Activated T-cell treated with anti-CD3 and anti-CD28 coated beads, Interleukin-2, amount 50 U/mL, for 24 hours (primary cell): ENCODE measurements at places on chromosomes 3 and 15.

GRCh38 chr3:33023176-33024136 is 72.0 kb downstream of the CCR4 start:
- no peak for DNase-seq
- H3K27ac ChIP-seq = peak overlapping the region; percentile 95
- peaks cover 59% of the 10 kb centered on the region for H3K4me1 ChIP-seq
- H3K4me3 ChIP-seq = peak overlapping the region; percentile 43
- no peaks in the 10 kb centered on the region for H3K27me3 ChIP-seq

- H3K27me3 ChIP-seq = no peaks in the 10 kb centered on the region
- no peak for DNase-seq
- H3K36me3 ChIP-seq = peaks cover 8% of the 10 kb centered on the region
- H3K4me1 ChIP-seq = no peaks in the 10 kb centered on the region
- no peak overlapping the region for H3K27ac ChIP-seq
- no peak overlapping the region for H3K4me3 ChIP-seq
These were observed 44.9 kb downstream of the ABHD5 start for GRCh38 chr3:43735618-43736017.

GRCh38 chr3:171058873-171059603 is 32.5 kb upstream of the SLC2A2 start:
- H3K27me3 ChIP-seq = no peaks in the 10 kb centered on the region
- H3K36me3 ChIP-seq = peaks cover 21% of the 10 kb centered on the region
- DNase-seq = no peak
- no peak overlapping the region for H3K4me3 ChIP-seq
- no peak overlapping the region for H3K27ac ChIP-seq

- no peak overlapping the region for H3K27ac ChIP-seq
- no peak for DNase-seq
- H3K36me3 ChIP-seq = peaks cover 80% of the 10 kb centered on the region
These were observed 85.9 kb upstream of the CSPG5 start for GRCh38 chr3:47664519-47664918.

DNA sequence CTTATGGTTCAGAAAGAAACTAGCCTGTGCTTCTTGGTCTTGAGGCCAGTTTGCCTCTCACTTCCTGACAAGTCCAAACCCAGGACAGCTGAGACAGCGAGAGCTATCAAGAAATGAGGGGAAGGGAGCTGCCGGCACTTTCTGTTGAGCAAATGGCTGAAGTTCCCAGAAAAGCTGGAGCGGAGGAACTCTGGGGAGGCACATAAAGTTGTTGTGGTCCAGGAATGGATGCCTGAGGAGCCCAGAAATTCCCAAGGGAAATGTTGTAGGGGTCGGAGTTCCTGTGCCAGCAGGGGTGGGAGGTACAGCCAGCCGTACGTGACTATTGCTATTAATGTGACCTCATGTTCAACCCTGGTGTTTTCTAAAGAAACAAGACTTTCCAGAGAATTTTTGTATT is 98.8 kb upstream of the TNFAIP8L3 start:
- no peak for DNase-seq
- H3K4me3 ChIP-seq = no peak overlapping the region
- H3K27me3 ChIP-seq = peaks cover 35% of the 10 kb centered on the region
- no peak overlapping the region for H3K27ac ChIP-seq
- H3K4me1 ChIP-seq = peaks cover 3% of the 10 kb centered on the region
- no peaks in the 10 kb centered on the region for H3K36me3 ChIP-seq

DNA sequence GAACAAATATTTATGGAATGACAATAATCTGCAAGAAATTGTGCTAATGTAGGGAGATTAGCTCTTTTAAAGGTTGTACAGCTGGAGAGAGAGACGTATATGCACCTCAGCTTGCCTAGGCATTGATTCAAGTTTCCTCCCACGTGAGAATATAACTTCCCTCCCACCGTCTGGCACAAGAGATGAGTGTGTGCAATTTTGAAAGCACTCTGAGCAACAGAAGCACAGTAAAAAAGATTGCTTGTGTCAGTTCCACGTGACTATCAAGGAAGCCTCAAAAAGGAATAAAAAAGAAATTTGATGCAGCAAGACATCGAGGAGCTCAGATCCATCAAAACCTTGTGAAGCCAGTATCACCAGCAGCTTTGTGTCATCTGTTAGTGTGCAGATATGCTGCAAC is 435.3 kb downstream of the TUSC7 start:
- no peaks in the 10 kb centered on the region for H3K4me1 ChIP-seq
- no peak overlapping the region for H3K4me3 ChIP-seq
- no peak overlapping the region for H3K27ac ChIP-seq

- no peaks in the 10 kb centered on the region for H3K27me3 ChIP-seq
- H3K4me1 ChIP-seq = peaks cover 2% of the 10 kb centered on the region
- no peak overlapping the region for H3K27ac ChIP-seq
- no peak overlapping the region for H3K4me3 ChIP-seq
- DNase-seq = no peak
- H3K36me3 ChIP-seq = peaks cover 3% of the 10 kb centered on the region
These were observed 387.6 kb upstream of the CBLB start for GRCh38 chr3:106256249-106256957.

DNA sequence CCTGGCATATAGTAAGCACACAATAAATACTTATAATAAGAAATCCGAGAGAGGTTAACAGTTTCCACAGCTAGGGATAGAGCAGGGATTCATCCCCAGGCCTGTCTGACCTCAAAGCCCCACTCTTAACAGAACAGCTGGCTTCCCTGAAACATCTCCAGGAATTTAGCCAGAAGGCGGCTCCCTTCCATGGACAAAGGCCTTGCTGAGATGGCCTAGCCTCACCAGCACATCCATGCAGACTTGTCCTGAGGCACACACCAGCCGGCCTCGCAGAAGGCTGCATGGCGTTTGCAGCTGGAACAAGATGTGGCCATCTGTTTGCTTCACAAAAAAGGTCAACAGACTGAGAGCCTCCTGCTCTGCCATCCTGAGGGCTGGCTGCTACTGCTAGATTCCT is 245.4 kb downstream of the SLCO3A1 start:
- no peak for DNase-seq
- no peak overlapping the region for H3K27ac ChIP-seq
- no peaks in the 10 kb centered on the region for H3K36me3 ChIP-seq
- H3K4me1 ChIP-seq = peaks cover 47% of the 10 kb centered on the region

- peaks cover 31% of the 10 kb centered on the region for H3K27me3 ChIP-seq
- no peak overlapping the region for H3K4me3 ChIP-seq
- no peak for DNase-seq
- H3K4me1 ChIP-seq = no peaks in the 10 kb centered on the region
These were observed 54.3 kb downstream of the SLC30A4 start for GRCh38 chr15:45468294-45468693.

DNA sequence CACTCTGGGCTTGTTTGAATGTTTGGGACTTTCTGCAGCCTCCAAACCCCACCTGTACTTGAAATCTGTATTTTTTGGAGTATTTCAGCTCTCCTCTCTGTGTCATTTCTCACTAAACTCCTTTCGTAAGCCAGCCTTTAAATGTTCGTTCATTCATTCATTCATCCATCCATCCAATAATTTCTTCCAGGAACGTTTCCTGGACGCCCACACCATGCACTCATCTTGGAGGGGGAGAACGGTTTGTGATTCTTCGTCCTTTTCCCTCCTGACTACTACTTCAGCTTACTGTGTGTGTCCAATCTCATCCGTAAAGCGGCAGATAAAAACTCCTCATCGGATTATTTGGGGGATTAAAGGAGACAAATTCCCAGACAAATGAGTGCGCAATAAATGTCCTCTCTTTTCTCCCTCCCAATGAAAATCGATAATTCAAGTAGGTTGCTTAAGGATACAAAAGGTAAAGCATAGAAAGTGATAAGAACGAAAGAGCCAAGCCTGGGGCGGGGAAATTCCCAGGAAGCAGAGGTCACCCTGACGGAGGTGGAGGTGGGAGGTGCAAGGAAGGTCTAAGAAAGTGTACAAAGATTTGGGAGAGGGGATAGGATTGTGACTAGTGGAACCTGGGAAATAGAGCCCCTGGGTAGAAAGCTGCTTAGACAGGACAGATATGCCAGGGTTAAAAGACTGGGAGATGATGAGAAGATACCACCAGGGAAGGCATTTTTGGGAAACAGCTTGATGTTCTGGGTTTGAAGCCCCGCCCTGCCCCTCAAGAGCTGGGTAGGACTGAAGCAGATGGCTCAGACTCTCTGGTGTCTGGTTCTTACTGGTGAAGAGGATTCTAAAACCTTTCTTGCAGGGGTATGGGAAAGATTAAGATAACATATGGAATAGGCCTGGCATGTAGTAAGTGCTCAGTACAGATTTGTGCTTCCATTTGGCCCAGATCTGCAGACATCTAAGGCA is 896 bp upstream of the KLHL25 start:
- H3K27ac ChIP-seq = peak overlapping the region; percentile 68
- H3K36me3 ChIP-seq = peaks cover 3% of the 10 kb centered on the region
- peaks cover 32% of the 10 kb centered on the region for H3K4me1 ChIP-seq
- H3K27me3 ChIP-seq = no peaks in the 10 kb centered on the region

- H3K4me1 ChIP-seq = peaks cover 9% of the 10 kb centered on the region
- H3K4me3 ChIP-seq = no peak overlapping the region
- H3K27me3 ChIP-seq = peaks cover 6% of the 10 kb centered on the region
- no peak for DNase-seq
These were observed 291.5 kb upstream of the ARHGEF26 start for GRCh38 chr3:153829606-153830170.

DNA sequence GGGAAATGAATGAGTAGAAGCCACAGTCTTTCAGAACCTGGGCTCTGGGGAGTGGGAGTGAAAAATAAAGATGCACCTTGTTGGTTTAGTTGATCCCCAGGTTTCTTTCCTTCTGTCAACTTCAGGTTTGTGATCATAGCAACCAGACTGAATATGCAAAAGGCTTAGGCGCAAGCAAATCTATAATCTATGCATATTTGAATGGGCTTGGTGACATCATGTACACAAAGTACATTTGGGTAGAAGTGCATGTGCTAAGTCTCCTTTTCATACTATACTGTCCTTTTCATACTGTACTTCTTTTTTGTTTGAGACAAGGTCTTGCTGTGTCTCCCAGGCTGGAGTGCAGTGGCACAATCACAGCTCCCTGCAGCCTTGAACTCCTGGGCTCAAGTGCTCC is 132.4 kb upstream of the C2CD4B start:
- no peak overlapping the region for H3K4me3 ChIP-seq
- peaks cover 42% of the 10 kb centered on the region for H3K27me3 ChIP-seq
- H3K27ac ChIP-seq = no peak overlapping the region
- H3K4me1 ChIP-seq = no peaks in the 10 kb centered on the region

DNA sequence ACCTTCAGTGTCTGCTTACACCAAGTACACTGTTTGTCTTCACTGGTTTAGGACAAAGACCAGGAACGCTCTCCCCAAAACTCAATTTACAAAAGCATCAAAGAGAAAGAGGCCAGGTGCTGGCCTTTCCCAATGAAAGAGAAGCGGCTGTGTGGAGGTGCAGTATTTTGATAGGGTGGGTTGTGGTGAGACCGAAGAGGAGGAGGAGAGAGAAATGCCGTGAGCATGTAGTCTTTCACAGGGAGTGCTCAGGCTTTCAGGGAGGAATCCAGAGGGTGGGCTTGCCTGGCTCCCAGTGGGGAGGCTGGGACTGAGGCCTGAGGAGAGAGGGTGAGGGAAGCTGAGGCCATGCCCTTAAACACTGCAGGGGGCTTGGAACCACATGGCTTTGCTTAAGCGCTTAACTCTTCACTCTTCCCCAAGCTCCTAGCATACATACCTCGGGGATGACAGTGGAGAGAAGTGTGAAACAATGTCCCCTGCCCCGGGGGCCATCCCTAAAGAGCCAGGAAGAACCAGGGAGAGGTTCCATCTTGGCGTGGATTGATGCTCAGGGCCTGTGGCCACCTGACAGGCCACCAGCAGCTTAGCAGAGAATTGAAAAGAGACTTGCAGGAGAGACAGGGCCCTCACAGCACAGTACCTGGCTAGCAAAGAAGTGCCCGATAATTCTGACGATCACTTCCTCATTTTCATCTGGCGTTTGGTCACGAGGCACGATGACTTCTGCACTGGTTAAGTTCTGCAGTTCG is 60.5 kb downstream of the SENP2 start:
- H3K27me3 ChIP-seq = peaks cover 22% of the 10 kb centered on the region
- no peak for DNase-seq
- no peaks in the 10 kb centered on the region for H3K36me3 ChIP-seq
- H3K4me3 ChIP-seq = no peak overlapping the region
- no peak overlapping the region for H3K27ac ChIP-seq

- H3K27ac ChIP-seq = no peak overlapping the region
- no peak overlapping the region for H3K4me3 ChIP-seq
- DNase-seq = no peak
- H3K36me3 ChIP-seq = no peaks in the 10 kb centered on the region
- H3K27me3 ChIP-seq = no peaks in the 10 kb centered on the region
These were observed 231.1 kb upstream of the COL8A1 start for GRCh38 chr3:99407257-99407656.

- H3K4me3 ChIP-seq = no peak overlapping the region
- no peak overlapping the region for H3K27ac ChIP-seq
- H3K36me3 ChIP-seq = no peaks in the 10 kb centered on the region
- H3K4me1 ChIP-seq = no peaks in the 10 kb centered on the region
- peaks cover 6% of the 10 kb centered on the region for H3K27me3 ChIP-seq
- no peak for DNase-seq
These were observed 65.6 kb upstream of the NEDD4 start for GRCh38 chr15:56058986-56059385.

GRCh38 chr3:30632065-30632464 is 25.7 kb downstream of the TGFBR2 start:
- H3K4me3 ChIP-seq = peak overlapping the region; percentile 70
- DNase-seq = no peak
- H3K27me3 ChIP-seq = no peaks in the 10 kb centered on the region
- peaks cover 89% of the 10 kb centered on the region for H3K36me3 ChIP-seq
- H3K27ac ChIP-seq = peak overlapping the region; percentile 96

- H3K36me3 ChIP-seq = no peaks in the 10 kb centered on the region
- DNase-seq = no peak
- H3K27me3 ChIP-seq = no peaks in the 10 kb centered on the region
- H3K4me1 ChIP-seq = no peaks in the 10 kb centered on the region
- no peak overlapping the region for H3K27ac ChIP-seq
These were observed 33.5 kb upstream of the MFSD1 start for GRCh38 chr3:158768361-158768787.

- no peak overlapping the region for H3K27ac ChIP-seq
- no peaks in the 10 kb centered on the region for H3K4me1 ChIP-seq
- no peaks in the 10 kb centered on the region for H3K27me3 ChIP-seq
- no peak overlapping the region for H3K4me3 ChIP-seq
- H3K36me3 ChIP-seq = no peaks in the 10 kb centered on the region
These were observed 27.3 kb upstream of the PARL start for GRCh38 chr3:183911763-183912506.

DNA sequence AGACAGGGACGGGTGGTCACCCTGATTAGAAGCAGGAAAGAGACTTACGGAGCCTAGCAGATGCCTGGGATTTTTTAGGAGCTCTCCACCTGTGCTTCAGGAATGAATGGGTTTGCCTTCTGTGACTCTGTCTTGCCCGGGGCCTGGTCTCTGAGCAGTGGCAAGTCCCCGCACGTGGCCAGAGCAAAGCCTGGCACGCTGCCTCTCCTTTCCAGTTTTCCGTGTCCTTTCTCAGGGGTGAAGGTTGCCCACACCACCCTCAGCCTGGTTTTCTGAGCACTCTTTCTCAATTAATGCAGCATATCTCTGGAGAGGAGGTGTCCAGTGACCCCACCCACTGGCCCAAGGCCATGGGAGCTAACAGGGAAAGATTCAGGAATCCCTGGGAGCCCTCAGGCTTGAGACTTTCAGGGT is 14.5 kb upstream of the CHST14 start:
- peak overlapping the region; percentile 71 for H3K27ac ChIP-seq
- H3K4me1 ChIP-seq = peaks cover 63% of the 10 kb centered on the region
- DNase-seq = no peak
- H3K4me3 ChIP-seq = no peak overlapping the region
- H3K27me3 ChIP-seq = no peaks in the 10 kb centered on the region

- peaks cover 25% of the 10 kb centered on the region for H3K27me3 ChIP-seq
- H3K4me3 ChIP-seq = no peak overlapping the region
- DNase-seq = no peak
- H3K4me1 ChIP-seq = peaks cover 7% of the 10 kb centered on the region
These were observed 4.3 kb downstream of the DNAJB8 start for GRCh38 chr3:128462341-128462910.

GRCh38 chr15:25741256-25741580 is 121.9 kb downstream of the ATP10A start:
- peaks cover 44% of the 10 kb centered on the region for H3K4me1 ChIP-seq
- H3K27ac ChIP-seq = no peak overlapping the region
- H3K36me3 ChIP-seq = peaks cover 25% of the 10 kb centered on the region
